CD4-positive, alpha-beta T cell treated with Interferon alpha-2 for 1 hour (primary cell): ENCODE measurements at places on chromosomes 4 and X.

- no peak for DNase-seq
Observed at GRCh38 chrX:14943962-14944361, 70.7 kb downstream of the MOSPD2 start.

- no peak for DNase-seq
Observed at GRCh38 chr4:13493793-13494192, 9.7 kb upstream of the RAB28 start.

- DNase-seq = no peak
Observed at GRCh38 chrX:63932006-63932405, 147.0 kb upstream of the ARHGEF9 start.

DNA sequence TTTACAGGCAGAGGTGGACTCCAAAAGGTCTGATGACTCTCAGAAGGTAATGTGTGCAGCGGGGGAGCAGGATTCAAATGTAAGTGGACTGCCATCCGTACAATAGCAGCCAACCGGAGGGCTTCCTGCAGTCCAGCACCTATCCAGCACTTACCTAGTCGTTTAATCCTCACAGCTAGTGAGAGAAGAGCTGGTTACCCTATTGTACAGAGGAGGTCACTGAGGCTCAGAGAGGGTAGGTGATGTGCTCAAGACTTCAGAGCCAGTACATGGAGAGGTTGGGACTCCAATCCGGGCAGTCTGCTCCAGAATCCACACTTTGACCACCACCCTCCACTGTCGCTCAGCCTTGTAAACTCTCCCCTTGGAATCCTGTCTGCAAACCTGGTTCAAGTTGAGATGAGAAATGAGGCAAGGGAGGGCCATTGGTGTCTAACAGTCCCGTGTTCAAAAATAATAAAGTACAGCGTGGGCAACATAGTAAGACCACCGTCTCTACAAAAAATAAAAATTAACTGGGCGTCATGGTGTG lies 22.5 kb upstream of the JAKMIP1 start:
- no peak for DNase-seq

DNA sequence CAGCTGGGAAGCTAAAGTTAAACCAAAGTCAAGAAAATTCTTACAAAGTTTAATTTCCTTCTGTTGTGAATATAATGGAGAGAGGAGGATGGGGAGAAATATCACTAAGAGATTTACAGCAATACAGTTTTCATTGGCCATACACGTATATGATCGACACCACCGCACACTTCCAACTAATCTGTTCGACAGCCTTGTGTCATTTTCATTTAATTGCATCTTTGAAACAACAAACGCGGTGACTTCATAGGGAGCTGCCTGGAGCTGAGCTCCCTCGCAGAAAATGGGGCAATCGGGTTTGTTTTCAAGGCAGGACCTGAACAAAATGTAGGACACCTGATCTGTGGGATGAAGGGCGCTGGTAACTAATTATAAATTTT lies 1.3 kb downstream of the PTPN13 start:
- DNase-seq = no peak

DNA sequence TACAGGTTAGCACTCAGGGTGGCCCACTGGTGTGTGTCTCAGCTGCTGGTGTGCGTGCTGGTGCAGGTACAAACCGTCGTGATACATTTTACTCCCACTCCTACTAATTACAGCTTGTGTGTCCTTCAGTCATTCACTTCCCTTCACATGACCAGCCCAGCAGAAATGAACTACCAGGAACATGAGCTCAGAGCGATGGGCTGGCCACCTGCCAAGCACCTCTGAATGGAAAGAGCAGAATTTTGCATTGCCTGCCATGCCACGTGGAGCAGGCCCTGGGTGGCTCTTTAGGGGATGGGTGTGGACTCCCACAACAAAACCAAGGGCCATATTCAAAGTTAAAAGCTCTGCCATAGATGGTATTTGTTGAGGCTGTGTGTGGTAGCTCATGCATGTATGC lies 58.9 kb upstream of the PGM2 start:
- no peak for DNase-seq

DNA sequence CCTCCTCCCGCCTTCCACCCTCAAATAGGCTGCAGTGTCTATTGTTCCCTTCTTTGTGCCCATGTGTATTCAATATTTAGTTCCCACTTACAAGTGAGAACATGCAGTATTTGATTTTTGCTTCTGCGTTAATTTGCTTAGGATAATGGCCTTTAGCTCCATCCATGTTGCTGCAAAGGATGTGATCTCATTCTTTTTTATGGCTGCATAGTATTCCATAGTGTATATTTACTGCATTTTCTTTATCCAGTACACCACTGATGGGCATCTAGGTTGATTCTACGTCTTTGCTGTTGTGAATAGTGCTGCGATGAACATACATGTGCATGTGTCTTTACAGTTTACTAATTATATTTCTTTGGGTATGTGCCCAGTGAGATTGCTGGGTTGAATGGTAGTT lies 51.6 kb upstream of the TMPRSS11B start:
- DNase-seq = no peak

DNA sequence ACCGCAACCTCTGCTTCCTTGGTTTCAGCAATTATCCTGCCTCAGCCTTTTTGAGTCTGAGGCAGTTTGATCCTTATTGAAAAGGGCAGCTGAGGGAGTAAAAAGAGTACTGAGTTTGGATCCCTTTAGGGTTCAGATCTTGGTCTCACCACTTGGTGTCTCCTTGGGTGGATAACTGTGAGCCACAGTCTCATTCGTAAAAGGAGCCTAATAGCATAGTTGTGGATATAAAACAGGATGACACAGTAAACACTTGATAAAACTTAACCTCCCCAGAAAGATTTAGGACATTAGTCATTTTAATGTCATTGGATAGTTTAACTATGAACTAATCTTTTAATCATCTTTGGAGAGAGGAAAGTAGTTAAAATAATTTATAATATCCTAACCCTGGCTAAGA lies 173.0 kb downstream of the ANK2 start:
- no peak for DNase-seq

DNA sequence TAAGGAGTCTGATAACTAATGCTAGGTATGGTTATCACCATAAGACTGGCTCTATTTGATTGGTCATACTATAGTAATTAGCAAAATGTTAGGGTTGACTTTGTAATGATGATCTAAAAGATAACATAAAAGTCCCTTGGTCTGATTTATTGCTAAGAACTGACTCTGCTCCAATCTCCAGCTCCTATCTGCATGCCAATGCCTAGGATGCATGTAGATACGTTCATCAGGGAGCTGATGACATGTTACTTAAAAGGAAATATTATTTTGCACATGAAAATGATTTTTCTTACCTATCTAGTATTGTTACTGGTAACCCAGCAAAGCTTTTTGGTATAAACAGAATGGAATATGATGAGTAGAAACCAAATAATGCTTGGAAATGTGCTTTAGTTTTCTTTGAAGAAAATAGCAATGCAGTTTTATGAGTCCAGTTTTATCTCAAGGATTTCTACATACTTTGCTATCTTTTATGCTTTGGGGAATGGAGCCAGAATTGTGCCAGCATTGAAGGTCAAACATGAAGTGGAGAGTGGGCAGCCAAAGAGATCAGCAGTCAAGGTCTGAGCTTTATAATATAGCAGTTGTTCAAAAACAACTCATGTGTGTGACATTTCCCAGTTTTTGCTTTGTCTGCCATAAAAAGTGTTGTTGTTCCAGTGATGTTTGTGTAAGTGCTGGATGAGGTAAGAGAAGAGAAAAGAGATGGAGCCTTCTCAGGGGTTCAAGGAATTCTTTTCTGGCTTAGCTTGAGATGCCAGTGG lies 121.0 kb downstream of the ARHGAP24 start:
- DNase-seq = no peak

DNA sequence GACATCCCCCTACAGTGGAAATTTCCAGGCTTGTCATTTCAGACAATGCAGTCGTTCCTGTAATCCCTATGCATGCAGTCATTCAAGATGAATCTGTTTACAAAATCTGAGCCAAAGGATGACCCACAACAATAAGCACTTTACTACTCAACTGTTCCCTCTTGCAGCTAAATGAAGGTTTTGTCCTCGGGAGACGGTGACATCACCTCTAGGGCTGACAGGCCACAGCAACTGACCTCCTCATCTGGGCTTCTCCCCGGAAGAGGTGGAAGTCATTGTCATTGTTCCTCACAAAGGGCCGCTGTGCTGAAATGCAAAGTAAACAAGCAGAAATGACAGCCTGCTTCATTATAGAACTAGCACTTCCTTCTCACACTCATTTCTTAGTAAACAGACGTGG lies 29.2 kb downstream of the CLRN2 start:
- DNase-seq = no peak

DNA sequence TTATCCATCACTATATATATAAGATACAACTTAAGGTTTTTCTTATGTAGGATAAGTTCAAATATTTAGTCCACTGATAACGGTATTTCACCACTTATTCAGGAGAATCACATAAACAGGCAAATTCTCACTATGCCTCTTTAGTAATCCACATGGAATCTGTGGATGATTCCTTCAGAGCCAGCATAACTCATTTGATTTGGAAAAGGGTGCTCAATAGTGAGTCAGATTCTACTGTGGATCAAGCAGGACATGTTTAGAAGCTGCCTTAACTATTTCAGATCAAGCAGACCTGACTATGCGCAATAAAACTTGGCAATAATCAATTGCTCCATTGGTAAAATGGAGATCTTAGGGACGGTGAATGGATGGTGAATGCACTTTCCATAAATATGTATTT lies 184.1 kb downstream of the CBR4 start:
- DNase-seq = no peak

DNA sequence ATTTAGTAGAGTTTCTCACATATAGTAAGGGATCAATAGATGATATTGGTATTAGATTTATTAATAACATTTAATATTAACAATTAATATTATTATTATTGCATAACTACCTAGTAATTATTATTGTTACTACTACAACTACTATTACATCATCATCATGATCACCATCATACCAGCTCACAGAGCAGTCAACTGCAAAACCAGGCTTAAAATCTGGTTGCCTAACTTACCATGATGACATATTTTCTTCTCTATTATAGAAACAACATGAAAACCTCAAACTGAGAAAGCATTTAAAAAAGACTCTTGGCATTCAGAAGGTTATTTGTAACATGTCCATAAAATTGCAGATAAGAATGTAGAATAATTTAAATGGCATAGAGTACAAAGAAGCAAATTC lies 247.0 kb upstream of the TTC29 start:
- DNase-seq = no peak

DNA sequence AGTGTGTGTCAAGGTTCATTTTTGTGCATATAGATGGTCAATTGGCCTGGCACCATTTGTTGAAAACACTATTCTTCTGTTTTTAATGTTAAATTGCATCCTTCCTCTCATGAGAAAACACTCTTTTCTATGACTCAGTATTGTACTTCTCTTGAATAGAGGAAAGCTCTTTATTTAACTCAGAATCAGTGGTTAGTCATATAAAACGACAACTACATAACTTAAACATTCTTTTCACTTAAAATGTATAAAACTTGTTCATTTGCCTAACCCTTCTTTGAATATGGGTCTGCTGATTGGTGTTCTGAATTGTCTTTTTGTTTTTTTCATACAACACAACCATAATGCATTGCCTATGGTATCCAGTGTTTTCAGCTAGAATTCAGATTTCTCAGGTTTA lies 17.2 kb upstream of the MRPL1 start:
- DNase-seq = no peak

GRCh38 chr4:169976951-169977350 lies 49.2 kb downstream of the MFAP3L start:
- DNase-seq = no peak

DNA sequence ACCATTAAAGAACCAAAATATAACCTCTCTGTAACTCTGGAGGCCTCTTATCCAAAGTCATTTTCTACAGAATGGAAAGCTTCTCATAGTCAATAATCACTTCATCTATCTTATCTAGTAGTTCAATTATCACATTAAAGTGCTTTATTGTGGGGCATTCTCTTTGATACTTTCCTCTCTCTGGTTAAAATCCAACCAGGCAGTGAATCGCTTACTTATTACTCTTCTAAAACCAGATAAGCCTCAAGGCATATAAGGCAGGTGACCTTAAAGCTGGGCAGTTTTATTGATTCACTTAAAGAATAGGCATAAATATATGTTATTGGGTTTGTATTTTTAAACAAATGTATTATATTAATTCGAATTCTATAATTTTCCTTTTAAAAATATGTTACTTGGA lies 2162.1 kb upstream of the TENM3 start:
- DNase-seq = no peak

DNA sequence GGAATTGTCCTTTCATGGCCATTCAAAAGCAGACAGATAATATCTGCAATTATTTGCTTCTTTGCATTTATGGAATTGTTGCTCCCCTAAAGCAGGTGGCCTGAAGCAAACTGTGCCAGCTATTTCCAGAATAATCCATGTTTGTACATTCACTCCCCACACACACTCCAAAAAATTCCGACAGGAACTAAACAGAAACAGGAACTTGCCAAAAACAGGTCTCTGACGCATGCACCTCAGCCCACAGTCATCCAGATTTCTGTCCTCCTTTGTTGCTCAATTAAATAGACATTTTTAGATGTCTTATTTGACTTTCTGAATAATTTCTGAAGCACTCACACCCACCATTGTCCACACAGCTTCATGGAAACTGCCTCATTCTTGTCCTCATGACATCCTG lies 71.5 kb upstream of the EDNRA start:
- no peak for DNase-seq

DNA sequence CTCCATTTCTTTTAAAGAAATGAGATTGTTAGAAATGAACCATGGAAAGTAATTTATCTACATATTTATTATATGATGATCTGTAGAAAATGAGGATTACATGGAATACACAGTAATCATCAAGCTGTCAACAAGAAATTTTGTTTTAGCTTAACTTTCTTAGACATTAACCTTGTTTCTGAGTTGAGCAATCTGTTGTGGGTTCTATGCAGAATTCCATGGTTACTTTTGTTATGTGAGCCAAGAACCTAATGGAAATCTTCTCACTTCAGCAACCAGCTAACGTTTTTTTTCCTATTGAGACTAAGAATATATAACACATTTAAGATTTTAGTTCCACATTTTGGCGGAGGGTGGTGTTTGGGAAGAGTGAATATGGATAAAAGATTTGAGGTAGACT lies 136.1 kb upstream of the SLC4A4 start:
- no peak for DNase-seq

DNA sequence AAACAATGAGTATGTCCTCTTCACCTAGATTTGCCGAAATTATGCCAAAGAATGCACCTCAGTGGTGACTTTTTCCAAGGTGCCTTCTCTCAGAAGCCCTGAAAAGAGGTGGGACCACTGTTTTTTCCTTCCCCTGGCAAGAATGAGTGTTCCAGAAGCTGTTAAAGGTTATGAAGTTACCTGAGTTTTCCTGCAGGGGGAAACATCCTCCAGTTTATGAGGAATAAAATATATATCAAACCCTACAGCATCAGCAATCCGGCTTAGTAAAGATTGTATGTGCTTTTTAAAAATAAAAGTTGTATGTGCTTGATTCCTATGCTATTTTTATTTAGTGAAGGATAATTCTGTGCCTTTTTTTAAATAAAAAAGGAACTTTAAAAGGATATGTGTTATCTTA lies 73.3 kb downstream of the RBM46 start:
- no peak for DNase-seq

DNA sequence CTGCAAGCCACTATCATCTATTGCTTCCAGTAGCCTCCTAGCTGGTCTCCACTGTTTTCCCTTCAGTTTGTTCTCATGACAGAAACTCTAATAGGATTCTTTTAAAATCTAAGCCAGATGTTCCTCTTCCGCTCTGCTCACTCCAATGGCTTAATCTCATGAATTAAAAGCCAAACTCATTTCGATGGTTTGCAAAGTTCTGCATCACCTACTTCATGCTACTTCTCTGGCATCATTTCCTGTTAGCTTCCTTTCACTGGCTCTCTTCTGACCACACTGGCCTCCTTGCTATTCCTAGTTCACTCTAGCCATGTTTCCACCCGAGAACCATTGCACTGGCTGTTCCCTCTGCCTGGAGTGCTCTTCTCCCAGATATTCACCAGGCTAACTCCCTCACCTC lies 102.0 kb upstream of the LSM6 start:
- no peak for DNase-seq
